Activated naive CD4-positive, alpha-beta T cell treated with anti-CD3 and anti-CD28 coated beads for 36 hours (primary cell): ENCODE measurements at places on chromosomes 1 and 21.

GRCh38 chr1:229869240-229869639 lies 197.8 kb upstream of the GALNT2 start:
- no peak for DNase-seq

DNA sequence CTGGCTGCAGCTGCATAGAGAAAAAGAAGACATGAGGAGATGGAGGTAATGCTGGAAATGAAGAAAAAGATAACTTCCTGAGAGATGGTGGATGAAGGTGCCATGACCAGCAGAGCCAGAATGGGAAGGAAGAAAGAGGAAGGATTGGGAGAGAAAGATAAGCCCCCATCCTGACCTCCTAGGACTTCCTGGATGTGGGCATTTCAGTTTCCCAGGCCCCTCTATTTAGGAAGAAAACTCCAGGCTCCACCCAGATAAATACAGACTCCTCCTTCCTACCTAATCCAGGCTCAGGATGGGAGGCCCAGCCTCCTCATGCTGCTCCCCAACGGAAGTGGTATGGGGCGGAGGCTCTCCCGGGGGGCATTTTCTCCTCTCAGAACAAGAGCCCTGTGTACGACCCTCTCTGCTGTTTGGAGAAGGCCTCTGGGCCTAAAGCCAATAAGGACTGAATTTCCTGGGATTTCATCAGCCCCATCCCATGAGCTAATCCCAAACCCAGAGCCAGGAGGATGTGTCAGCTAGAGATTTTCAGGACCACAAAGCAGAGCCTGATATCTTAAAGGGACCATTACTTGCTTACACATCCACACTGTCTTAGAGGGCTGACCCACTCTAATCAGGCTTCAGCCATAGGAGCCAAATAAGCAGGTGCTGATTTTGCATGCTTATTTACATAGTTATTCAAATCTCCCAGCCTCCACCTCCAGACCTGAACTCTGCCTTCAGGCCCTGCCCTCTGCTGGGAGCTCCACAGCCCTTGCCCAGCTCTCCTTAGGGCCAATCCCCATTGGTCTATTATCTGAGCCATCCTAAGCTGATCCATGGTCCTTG lies 5.1 kb upstream of the ARHGEF2 start:
- DNase-seq, result peak; percentile 44

GRCh38 chr1:100075773-100076172 lies 57.0 kb downstream of the SASS6 start:
- no peak for DNase-seq

DNA sequence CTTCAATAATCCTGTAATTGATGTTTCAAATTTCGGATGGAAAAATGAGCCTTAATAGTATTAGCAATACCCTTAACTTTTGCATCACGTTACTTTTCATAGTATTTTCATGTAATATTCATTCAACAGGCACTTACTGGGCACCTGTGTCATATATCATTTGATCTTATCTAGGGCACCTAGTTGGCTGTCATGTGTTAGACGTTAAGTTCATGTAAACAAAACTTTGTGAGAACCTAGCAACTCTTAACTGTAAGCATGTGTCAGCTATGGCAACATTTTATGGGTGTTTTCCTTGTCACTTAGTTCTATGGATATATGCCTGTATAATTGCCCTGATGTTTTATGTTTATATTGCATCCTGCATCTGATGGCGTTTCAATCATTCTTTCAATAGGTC lies 777 bp downstream of the LAMC2 start:
- DNase-seq, result no peak

DNA sequence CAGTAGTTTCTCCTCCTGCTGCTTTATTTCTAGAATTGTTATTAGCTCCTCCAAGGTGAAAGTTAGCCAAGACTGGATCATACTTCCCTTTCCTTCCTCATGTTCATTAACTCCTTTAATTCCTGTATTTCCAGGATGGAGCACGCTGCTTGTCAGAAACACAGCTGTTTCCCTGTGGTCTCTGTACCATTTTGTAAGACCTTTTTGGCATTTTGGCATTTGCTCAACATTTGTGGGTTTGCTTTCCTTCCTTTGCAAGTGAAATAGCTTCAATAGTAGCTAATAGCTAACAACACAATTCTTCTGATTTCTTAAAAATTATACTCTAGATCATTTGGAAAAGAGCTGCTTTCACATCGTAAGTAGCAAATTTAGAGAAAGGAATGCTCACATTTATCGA lies 44.3 kb upstream of the HPDL start:
- no peak for DNase-seq

DNA sequence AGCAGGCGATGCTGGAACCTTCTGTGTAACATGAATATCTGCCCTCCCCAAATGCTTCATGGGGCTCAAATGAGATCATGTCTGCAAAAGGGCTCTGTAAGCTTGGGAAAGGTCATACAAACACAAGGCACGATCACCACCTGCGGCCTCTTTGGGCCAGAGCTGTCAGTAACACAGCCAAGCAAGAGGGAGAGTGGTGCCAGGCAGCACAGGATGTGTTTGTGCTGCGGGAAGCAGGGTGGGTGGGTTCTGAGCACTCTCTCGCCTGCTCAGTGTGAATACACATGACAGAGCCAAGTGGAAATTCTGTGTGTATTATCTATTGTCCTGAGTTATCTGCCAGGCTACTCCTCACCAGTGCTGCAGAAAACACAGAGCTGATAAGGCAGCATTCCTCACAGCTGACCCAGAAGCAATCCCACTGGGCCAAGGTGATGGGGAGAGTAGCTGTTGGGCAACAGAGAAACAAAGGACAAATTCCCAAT lies 101.2 kb downstream of the LAMC2 start:
- no peak for DNase-seq
